ENCODE measurements at places on chromosomes 4 and X.

- no peak for DNase-seq
Measured at GRCh38 chrX:115147220-115147619, 42.0 kb upstream of the RBMXL3 start.

GRCh38 chr4:123506011-123506695 lies 109.6 kb downstream of the SPRY1 start:
- no peak for DNase-seq

DNA sequence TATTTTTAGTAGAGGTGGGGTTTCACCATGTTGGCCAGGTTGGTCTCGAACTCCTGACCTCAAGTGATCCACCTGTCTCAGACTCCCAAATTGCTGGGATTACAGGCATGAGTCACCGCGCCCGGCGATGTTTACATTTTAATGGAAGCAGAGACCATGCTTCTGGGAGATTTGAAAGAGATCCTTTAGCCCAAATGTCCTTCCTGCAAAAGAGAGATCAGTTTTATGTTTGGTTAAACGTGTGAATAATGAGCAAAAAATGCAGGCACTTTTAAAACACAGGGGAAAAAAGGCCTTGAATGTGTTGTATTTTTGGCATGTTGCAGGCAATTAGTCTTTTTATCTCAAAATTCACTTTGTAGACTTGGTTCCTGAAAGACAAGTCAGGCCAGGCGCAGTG lies 95.8 kb upstream of the ELOVL6 start:
- no peak for DNase-seq

- no peak for DNase-seq
Measured at GRCh38 chr4:78770091-78770642, 6.0 kb upstream of the BMP2K start.

DNA sequence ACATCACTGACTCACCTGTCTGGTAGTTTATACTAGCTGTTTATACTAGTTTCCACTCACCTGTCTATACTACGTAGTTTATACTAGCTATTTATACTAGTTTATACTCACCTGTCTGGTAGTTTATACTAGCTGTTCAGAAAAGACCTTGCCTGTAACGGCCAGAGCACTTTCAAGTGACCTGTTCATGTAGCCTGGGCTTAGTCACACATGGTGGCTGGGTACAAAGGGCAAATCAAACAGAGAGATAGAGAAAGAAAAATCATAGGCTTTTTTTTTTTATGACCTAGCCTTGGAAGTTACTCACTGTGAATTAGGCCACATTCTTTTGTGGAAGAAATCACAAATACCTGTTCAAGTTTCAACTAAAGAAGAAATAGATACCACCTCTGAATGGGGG lies 30.7 kb upstream of the SPANXN4 start:
- DNase-seq: no peak

- DNase-seq: no peak
Measured at GRCh38 chrX:134528960-134529359, 69.0 kb downstream of the HPRT1 start.

GRCh38 chr4:40289366-40290188 lies 45.6 kb upstream of the CHRNA9 start:
- no peak for DNase-seq

- no peak for DNase-seq
Measured at GRCh38 chrX:826448-826847, 195.9 kb downstream of the SHOX start.

DNA sequence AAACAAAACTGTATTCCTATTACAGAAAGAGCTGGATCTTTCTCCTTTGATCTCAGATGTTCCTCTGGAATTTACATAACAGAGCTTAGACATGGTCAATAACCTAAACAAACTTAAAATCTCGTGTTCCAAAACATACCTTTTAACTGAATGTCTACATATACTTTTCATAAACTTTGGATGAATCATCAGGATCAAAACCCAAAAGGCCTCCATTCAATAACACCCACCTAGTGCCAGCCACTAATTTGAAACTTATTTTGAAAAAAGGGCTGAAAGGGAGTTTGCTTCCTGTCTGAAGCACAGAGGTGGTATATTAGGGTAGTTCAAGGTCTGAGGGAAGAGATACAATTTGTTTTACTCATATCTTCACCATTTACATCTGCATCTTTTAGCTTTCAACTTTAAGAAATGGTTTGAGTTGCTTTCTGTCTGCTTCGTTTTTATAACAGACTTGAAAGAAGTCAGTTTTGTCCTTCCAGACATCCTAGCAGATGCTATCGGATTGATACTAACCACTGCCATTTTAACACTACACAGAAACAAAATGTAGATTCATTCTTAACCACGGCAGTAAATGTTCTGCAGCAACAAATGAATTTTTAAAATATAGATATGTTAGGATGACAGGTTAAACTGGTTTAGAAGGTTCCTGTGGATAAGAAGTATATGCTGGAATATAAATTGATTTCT lies 242.8 kb upstream of the DKK2 start:
- no peak for DNase-seq

DNA sequence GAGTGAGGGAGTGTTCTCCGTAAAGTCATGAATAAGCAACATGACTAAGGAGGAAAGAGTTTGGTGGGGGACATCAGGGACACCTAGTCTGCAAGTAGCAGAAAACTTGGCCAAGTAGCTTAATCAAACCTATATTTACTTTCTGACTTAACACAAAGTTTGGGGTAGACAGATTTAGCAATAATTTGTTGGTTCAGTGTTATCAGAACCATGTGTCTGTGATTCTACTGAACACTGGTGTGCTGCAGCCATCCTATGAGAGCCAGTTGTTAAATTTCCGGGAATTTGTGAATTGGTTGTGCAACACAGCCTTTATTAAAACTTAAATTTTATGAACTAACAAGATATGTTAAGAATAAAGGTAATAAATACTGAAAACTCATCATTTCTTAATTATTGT lies 469.3 kb downstream of the C4orf33 start:
- DNase-seq: no peak

GRCh38 chr4:68476191-68476590 lies 28.9 kb downstream of the TMPRSS11E start:
- DNase-seq: no peak

GRCh38 chrX:112254896-112255295 lies 172.3 kb upstream of the TRPC5 start:
- no peak for DNase-seq

DNA sequence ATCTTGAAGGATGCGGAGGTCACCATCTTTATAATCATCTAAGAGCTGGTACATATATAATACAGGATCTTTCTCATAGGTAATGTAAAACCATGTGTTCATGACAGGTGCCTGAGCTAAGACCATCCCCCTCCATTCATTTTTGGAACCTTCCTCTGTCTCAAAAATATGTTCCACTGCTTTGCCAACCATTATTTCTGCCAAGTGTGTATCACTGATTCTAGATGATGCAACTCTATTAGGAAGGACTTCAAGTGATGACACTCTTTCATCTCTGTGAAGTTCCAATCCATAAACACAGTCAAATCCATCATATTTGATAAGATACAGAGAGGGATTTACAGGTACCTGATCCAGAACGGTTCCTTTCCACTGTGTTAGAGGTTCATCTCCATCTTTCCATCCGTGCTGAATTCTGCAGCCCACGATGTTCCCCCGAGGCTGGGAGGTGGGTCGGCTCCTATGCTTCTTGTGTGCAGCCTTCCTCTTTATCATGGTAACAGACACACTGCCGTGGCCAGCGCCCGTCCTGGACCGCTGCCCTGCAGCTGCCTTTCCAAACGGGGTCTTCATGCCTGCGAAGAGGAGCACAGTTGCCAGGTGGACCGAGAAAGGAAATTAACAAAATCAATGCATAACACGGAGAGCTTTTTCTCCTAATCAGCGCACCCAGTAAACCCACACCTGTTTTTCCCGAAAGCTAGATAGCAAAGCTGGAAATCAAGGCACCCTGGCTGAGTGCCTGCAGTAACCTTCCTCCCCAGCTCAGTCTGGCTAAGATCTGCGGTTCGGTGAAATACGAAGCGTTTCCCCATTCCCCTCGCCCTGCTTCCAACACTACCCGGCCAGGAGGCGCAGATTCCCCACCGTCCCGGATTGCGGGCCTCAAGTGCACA lies 718 bp downstream of the SPIN3 start:
- DNase-seq: no peak

GRCh38 chr4:105092768-105093167 lies 53.9 kb upstream of the TET2 start:
- DNase-seq: no peak

DNA sequence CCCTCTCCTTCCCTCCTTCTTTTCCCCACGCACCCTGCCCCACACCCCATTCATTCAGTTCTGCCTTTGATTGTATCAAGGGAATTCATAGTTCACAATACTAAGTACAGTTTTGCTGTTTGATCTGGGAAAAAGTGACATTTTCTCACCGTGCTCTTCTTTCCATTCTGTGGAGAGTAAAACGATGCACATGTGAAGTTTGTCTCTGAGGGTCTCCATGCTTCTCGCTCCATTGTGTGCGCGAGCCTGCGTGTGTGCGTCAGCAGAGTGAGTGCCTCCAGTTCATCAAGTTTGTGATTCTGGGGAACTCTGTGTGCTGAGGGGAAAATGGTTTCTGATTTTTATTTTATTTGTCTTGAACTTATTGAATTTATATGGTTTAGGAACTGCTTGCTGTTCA lies 1.9 kb downstream of the STK26 start:
- no peak for DNase-seq

- no peak for DNase-seq
Measured at GRCh38 chrX:147847999-147848398, 63.7 kb upstream of the FMR1 start.

- no peak for DNase-seq
Measured at GRCh38 chr4:34572026-34572425, 1672.3 kb downstream of the ARAP2 start.

GRCh38 chr4:47531241-47531953 lies 46.3 kb downstream of the ATP10D start:
- DNase-seq: peak; percentile 74

DNA sequence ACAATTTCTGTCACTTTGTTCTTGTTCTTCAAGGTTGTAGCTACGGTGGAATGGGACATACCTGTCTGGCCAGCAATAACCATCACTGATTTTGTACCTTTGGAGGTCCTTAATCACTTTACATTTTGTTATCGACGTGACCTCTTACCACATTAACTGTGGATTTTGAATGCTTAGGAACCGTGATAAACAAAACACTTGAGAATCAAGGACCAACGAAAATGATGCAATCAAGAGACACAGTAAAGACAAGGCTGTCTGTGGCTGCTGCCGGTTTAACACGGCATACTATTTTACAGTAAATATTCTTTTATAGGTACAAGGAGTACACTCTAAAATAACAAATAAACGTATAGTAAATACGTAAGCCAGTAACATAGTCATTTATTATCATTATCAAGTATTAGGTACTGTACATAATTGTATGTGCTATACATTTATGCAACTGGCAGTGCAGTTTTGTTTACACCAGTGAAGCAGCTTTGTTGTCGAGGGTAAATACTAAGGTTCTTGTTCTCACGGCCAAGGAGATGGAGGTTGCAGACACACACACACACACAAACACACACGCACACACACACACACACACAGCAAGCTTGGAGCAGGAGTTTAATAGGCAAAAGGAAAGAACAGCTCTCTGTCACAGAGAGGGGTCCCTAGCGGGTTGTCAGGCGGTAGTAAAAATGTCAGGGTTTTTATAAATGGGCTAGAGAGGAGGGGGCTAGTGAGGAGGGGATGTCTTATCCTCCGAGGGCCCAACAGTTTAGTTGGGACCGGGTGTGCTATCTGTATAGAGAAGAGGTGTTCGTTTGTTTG lies 194.7 kb upstream of the CXorf51B start:
- DNase-seq: no peak

GRCh38 chr4:172553216-172553615 lies 615.4 kb upstream of the GALNT7 start:
- DNase-seq: no peak

GRCh38 chr4:749698-750666 lies 44.4 kb downstream of the PCGF3 start:
- no peak for DNase-seq

- no peak for DNase-seq
Measured at GRCh38 chr4:39466747-39467146, 7.9 kb downstream of the LIAS start.

GRCh38 chr4:105015750-105016149 lies 130.9 kb upstream of the TET2 start:
- no peak for DNase-seq

- no peak for DNase-seq
Measured at GRCh38 chrX:123881330-123881729, 21.5 kb downstream of the XIAP start.

GRCh38 chr4:80043541-80043940 lies 29.5 kb downstream of the ANTXR2 start:
- DNase-seq: no peak

DNA sequence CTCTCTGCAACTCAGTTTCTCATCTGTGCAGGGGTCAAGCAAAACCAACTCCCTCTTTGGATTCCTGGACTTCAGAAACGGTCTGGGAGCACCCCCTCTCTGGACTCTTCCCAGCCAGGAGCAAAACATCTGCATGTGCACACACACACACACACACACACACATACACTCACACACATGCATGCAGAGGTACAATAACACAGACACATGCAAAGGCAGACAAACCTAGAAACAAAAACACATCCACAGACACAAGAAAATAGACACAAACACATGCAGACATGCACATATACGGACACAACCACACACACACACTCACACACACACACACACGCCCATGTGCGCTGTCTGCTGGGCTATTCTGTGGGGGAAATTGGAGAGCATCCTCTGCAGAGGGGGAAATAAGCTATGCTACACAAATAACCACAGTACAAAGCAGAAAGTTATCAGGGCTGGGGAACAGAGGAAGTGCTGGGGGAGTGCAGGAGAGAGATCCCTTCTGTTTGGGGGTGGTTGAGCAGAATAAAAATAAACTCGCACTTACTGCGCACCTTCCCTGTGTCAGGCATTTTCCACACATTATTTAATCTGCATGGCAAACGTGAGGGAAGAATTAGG lies 19.9 kb downstream of the IQSEC2 start:
- DNase-seq: no peak

DNA sequence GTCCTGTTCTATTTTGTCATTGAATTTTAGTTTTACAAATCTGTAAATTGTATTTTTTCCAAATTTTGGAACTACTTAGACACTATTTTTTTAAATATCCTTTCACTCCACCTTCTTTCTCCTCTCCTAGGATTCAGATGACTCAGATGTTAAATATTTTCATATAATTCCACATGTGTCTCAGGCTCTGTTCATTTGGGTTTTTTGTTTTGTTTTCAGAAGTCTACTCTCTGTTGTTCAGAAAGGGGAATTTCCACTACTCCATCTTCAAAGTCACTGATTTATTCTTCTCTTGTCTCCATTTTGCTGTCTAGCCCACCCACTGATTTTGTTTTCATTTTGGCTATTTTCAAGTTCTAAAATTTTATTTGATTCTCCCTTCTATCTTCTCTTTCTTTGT lies 264.0 kb upstream of the SLIT2 start:
- DNase-seq: no peak

DNA sequence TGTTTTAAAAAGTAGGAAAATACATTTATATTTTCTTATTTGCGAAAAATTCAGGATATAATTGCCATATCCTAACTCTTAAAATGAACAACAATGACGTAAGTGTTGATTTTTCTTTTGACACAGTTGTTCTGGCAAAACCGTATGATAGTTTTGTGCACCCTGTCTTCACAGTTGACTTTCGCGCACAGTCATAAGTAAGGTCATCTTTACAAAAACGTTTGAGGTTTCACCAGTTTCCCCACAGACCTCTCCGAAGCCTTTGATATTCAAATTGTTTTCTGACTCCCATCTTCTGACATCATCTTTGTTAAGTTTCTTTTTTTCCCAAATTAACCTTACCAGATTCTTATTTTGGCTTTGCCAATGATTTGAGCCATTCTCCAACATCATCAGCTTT lies 48.1 kb upstream of the ATXN3L start:
- DNase-seq: no peak

- no peak for DNase-seq
Measured at GRCh38 chr4:21134994-21135393, 434.7 kb downstream of the PACRGL start.

Data from RWPE2 (cell line).